ENCODE measurements at places on chromosomes 3 and 15.

DNA sequence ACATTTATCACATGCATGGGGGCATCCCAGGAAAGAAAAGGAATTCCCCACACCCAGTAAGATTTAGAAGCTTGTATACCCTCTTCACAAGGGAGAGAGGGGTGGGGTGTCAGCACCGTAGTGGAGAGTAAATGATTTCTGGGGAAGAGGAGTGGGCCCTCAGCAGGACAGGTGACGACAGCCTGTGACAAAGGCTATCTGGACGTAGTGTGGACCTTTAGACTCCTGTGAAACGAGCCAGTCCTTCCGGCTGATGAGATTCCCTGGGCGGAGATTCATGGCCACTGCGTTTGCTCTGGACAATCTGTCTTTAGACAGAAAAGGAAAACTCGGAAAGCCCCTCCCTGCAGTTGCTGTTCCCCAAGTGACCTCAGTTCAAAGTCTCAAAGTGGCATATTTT lies 1.7 kb upstream of the FAM3D start:
- DNase-seq, result no peak

DNA sequence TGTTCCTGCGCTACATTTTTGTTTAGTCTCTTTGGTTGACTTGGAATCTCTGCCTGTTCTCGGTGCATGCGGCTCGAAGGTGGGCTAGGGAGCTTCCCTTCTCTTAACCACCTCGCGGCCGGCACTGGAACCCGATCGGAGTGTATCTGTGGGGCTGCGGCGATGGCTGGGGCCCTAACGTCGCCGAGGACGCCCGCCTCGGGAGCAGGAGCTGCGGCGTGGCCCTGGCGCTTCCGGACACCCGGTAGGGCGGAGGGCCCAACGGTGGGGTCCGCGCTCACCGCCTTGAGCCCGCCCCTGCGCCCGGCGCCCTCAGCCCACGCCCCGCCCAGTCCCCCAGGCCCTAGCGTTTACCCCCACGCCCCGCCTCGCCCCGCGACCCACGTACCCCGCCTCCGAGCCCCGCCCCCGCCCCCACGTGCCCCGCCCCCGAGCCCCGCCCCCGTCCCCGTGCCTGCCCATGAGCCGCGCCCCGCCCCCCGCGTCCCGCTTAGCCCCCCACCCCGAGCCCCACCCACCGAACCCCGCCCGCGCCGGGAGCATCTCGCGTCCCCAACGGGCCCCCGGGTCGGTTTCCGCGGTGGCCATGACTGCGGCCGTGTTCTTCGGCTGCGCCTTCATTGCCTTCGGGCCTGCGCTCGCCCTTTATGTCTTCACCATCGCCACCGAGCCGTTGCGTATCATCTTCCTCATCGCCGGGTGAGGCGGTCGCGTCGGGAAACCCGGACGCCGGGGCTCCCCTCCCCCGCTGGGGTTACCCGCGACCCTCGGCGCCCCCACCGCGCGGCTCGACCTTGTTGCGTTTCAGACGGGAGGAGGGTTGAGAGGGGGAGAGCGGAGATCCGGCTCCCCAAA lies at the start of gene APH1B:
Gene APH1B, plus strand, starts transcription at position 568 of the 855 bp plus-strand sequence. Its CDS starts 19 bp downstream, at position 587.
- peak; percentile 7 for DNase-seq

DNA sequence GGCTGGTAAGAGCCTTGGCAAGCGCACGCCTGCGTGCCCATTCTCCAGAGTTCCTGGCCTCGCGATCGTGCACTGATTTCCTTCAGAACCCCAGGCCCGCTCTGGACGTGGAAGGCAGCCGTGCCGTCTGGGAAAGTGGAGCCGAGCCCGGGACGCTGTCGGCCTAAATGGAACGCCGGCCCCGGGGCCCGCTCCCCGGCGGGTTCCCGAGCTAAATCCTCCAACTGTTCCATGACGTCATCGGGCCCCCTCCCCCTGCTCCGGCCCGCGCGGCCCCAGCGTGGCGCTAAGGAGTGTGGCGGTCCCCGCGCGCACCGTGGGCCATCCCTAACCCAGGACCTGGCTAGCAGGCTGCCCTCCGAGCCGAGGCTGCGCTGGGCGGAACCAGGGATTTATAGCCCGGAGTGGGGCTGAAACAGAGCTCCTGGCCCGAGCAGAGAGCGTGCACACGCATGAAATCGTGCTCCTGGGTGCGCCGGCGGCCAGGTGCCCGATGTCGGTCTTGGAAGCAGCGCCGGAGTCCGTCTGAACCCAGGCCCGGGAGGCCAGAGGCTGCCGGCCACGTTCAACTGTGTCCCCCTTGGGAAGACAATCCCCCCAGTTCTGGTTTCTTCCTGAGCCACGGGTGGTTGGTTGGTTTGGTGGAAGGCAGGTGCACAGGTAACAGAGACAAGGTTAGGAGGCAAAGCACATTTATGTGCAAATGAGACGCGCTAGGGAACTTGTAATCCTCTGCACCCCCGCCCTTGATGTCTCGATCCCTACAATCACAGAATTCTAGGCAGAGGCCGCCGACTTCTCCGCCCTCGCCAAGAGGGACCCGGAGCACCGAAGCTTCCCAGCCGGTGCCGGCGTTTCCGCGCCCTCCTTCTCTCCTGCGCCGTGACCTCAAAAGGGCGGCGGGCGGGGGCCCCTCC lies 84.9 kb upstream of the ETV5 start:
- no peak for DNase-seq

- DNase-seq, result no peak
Observed at GRCh38 chr3:73866846-73867245, 242.1 kb upstream of the PDZRN3 start.

- no peak for DNase-seq
Observed at GRCh38 chr3:11118181-11118682, 36.1 kb upstream of the HRH1 start.

DNA sequence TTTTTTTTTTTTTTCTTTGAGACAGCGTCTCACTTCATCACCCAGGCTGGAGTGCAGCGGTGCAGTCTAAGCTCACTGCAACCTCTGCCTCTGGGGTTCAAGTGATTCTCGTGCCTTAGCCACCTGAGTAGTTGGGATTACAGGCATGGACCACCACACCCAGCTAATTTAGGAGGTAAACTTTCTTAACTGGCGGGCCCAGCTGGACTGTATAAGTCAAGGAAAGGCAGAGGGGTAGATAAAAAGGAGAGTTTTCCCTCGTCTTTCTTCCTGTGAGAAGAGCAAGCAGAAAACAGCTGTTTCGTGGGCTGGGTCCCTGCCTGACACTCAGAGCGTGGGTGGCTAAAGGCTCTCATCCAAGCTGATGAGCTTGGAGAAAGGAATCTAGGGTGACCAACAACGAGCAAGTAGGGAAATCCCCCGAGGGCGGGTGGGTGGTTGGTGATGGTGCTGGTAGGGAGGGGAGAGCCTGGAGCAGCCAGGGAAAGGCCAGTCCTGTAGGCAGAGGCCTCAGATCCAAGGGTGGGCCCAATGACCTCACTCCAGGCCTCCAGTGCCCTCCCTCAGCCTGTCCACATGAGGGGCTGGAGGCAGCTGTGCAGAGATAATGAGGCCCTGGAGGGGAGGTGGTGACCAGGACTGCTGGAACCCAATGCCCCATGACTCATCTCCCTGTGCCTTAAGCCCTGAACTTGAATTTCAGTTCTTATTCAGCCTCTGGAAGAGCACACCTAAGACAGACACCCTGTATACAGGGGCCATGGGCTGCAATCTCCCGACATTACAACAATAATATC lies 43.1 kb upstream of the LIMD1 start:
- DNase-seq, result no peak

- no peak for DNase-seq
Observed at GRCh38 chr3:53230041-53230621, 25.7 kb downstream of the TKT start.

DNA sequence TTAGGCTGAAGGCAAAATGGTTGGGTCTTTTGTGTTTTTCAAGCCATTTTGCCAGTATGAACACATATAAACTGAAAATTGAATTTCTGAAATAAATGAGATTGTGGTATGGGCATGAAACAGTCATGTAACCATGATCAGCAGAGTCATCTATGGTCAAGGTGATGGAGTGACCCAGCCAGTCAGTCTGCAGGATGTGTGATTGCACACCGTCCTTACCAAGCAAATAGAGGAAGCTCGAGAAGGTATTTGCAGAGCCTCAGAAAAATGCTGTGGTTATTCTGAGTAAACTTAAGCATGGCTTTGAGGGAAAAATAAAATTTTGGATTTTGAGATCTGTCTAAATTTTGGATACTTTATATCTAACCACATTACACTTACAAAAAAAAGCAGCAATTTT lies 95.9 kb upstream of the RNF7 start:
- DNase-seq, result no peak

DNA sequence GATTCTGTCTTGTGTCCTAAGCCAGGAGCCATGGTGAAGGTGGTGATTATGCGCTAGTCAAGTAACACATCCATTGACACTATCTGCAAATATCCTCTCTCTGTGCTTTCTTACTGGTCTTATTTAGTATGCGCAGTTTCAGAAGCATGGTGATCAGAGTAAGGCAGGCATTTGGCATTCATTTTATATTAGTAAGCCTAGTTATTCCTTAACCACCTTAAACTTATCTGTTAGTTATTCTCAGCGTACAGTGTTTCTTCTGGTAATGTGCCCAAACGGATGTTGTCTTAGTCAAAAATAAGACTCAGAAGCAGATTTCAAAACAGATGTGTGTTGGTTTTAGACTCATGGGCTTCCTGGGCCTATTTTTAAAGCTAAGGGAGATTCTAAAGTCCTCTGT lies 329.2 kb downstream of the GRM7 start:
- no peak for DNase-seq

Measured in LNCaP clone FGC (cell line).